Retina (tissue), 1 donor: ENCODE measurements at places on chromosomes 6 and 20.
A peak's percentile ranks its signal among the peaks of the same experiment; 100 is the strongest.

DNA sequence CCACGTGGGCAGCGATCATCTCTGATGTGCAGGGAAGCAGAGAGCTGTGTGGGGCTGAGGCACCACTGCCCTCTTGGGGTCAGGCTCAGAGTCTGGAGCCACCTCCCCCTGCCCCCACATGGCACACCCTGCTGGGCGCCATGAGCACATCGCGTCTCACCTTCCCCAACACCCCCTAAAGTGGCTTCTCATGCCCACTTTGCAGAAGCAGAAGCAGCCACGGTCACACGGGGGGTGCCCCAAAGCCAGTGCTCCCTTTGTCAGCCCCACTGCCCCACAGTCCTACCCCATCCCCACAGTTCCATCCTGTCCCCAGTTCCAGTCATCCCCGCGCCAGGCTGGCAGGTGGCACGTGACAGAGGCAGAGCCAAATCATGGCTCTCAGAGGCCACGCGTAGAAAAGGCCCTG is 19.5 kb downstream of the SDCBP2 start:
- no peak for DNase-seq

DNA sequence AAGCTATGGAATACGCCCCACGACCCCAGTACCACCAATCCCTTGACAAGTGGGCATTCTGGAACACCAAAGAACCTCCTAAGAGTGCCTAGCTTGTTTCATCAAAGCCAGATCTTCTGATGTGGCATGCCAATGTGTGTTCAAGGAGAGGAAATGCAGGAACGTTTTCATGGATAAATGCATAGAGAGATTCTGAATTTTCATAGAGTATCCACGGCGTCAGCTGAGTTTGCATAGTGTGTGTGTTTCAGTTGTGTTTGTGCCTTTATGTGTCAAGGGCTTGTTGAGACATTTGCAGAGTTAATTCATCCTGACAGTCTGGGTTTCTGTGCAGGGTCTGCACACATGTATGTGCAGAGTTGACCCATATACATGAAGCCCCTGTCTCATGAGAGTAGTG is 172.7 kb upstream of the LRFN2 start:
- DNase-seq: peak; percentile 52

DNA sequence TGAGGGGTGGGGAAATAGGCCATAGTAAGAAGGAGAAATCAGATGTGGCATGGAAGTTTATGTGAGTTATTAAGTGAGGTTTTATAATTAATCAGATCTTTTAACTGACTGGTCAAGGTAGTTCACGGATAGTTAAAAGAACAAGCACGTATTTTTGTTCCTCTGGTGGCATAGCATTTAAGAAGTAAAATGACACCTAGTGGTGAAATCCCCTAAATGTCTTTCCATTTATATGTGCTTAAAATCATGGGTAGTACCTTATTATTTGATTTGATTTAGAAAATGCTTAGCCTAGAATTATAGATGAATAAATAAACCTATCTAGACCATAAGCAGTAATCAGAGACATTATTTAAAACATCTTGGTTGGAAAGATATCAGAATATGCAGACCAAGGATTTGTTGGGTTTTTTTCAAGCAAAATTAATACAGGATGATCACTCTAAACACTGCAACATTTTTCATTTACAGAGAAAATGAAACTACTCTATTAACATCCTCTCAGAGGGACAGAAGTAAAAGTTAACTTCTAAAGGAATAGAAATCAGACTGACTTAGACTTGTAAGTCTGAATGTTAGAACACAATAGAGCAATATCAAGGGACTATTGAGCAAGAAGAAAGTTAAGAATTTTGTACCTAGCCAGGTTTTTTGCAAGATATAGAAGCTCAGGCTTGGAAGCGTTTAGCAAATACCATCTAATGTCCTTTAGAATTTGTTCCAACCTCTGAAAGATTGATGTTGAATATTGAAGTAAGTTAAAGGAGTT is 81.1 kb downstream of the STXBP5 start:
- DNase-seq: peak; percentile 6

- no peak for DNase-seq
These were observed 54.2 kb downstream of the TRAM2 start for GRCh38 chr6:52522655-52523054.

- no peak for DNase-seq
These were observed 709 bp upstream of the ZNF76 start for GRCh38 chr6:35258858-35259193.

GRCh38 chr20:23628402-23629016 is 9.2 kb downstream of the CST3 start:
- no peak for DNase-seq

GRCh38 chr20:48704761-48705160 is 123.0 kb downstream of the PREX1 start:
- no peak for DNase-seq

GRCh38 chr6:3758842-3759144 is 7.3 kb upstream of the PXDC1 start:
- no peak for DNase-seq
